Stimulated activated CD4-positive, alpha-beta T cell treated with anti-CD3 and anti-CD28 coated beads, Interleukin-1b, Interleukin-23, amount 100 ng/mL, for 4 hours (primary cell): ENCODE measurements at places on chromosomes 1 and 21.

GRCh38 chr1:151282883-151283725 is 1.0 kb downstream of the ZNF687 start:
- no peak for DNase-seq

DNA sequence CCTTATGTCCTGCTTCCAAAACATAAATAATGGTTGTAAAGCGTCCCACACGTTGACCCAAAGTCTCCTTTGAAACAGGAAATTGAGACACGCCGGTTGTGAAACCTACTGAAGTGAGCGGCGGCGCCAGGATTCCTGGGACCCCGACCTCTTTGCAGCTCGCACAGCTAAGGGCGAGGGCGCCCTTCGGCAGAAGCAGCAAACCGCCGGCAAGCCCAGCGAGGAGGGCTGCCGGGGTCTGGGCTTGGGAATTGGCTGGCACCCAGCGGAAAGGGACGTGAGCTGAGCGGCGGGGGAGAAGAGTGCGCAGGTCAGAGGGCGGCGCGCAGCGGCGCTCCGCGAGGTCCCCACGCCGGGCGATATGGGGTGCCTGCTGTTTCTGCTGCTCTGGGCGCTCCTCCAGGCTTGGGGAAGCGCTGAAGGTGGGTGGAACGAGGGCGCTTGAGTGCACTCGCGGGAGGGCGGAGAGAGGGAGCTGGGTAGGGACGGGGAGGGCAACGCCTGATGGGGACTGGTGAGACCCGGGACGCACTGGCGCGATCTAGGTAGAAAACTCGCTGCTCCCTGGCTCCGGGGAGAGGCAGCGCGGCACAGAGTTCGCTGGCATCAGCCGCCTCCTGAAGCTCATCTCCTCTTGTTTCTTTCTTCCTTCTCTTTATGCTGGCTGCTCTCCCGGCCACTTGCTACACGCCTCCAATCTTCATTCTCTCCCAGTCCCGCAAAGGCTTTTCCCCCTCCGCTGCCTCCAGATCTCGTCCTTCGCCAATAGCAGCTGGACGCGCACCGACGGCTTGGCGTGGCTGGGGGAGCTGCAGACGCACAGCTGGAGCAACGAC is at the start of gene CD1D:
CD1D (plus strand) TSS at position 155 of the 836 bp plus-strand sequence; CDS start at position 362, 207 bp downstream.
- DNase-seq: no peak

DNA sequence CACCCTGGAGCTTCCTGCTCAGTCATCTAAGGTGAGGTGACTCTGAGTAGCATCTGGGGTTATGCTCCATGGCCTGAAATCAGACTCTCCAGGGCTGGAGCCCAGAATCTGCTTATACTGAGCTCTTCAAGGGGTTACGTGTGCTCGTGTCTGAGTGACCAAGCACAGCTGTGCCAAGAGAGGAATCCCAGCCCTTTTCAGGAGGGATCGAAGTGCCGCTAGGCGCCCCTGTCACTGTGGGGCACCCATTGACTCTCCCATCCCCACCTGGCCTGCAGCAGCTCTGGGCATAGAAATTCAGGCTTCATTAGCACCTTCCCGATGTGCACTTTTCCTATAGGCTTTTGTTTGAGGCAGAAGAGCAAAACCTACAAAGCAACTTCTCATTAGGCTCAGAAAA is 13.8 kb downstream of the VASH2 start:
- no peak for DNase-seq

DNA sequence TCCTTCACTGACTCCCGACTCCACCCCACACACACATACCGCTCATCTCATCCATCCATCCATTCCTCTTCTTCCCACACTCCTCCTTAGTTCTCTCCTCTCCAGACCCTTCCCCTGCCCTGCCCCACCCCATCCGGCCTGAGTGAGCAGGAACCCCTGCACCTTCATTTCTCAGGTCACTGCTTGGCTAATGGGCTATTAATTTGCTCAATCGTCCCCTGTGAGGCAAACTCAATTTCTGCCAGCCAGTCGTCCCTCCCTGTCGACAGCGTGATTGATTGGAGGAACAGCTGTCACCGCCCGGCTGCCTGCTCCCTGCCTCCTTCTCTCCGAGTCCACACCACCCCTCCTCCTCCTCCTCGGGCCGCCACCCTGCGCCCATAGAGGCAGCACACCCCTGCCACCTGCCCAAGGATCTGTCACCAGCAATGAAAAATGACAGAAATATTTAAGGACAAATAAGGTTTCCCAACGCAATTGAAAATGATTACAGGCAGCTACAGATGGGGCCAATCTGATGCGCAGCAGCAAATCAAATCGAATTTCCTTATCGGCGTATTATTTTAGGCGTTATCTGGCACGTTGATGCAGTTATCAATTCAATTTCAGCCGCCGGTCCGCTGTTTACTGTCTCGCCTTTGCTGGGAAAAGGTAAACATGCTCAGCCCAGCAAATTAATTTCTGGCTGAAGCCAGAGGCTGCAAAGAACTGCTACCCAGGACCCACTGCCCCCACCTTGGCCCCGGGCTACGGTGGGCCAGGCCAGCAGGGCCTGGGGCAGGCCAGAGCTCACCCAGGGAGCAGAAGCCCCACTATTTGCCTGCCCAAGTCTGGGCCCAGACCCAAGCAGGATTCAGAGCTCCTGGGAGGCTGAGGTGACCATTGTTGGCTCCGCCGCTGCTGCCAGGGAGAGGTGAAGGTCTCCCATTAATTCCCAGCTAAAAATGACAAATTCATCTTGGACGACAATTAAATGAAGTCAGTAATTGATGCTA is 71.3 kb downstream of the TMEM53 start:
- DNase-seq: no peak

- no peak for DNase-seq
Observed at GRCh38 chr21:25323356-25323949, 283.8 kb downstream of the MRPL39 start.

DNA sequence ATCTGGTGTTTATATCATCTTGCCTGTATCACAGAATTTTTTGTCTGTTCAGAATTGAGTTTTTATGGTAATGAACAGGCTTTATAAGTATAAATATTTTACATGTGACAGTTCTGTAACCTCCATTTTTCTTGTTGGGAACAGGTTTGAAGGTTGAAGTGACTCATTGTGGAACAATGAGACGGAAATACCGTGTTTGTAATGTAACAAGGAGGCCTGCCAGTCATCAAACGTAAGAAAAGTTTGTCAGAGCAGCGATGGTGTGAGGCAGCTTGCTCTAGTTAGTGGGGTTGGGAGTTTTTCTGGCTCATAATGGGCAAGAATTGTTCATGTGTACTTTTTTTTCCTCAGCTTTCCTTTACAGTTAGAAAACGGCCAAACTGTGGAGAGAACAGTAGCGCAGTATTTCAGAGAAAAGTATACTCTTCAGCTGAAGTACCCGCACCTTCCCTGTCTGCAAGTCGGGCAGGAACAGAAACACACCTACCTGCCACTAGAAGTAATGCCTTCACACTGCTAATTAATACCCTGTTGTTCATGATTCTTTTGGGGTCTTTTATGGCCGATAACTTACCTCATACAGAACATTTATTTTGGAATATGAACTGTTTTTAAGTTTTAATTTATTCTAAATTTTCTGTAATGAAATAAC is 75.2 kb upstream of the TEKT2 start:
- DNase-seq: no peak
